Lower leg skin (tissue), 4 donors: ENCODE measurements at places on chromosomes 1 and 21.

GRCh38 chr1:104702731-104703130 lies 953.0 kb downstream of the AMY1C start:
- no peak for DNase-seq

DNA sequence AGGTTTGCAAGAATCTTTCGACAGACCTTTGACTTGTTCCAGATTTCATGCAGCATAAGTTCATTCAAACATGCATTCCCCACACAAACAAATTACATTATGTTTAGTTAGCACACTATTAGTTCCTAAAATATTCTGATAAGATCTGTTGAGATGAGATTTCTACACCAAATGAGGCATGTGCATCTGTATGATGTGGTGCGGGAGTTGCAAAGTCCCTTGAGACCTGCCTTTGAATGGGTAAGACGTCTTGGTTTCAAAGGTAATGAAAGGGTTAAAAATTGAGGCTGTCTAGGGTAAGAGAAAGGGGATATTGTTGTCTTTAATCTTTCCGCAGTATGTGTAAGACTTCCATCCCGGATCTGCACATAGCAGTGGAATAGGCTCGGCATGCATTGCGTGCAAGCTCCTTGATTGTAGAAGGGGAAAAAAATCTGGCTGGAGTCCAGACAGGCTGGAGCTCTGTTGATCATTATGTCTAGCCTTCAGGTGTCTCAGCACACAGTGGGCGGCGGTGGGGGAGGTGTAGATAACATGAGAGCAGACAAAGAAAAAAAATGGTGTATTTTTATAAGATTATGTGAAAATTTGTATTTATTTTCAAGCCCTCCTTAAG lies 296.6 kb downstream of the PTPRC start:
- peak; percentile 90 for DNase-seq

GRCh38 chr1:182698971-182699370 lies 14.6 kb upstream of the RGS8 start:
- DNase-seq = no peak

DNA sequence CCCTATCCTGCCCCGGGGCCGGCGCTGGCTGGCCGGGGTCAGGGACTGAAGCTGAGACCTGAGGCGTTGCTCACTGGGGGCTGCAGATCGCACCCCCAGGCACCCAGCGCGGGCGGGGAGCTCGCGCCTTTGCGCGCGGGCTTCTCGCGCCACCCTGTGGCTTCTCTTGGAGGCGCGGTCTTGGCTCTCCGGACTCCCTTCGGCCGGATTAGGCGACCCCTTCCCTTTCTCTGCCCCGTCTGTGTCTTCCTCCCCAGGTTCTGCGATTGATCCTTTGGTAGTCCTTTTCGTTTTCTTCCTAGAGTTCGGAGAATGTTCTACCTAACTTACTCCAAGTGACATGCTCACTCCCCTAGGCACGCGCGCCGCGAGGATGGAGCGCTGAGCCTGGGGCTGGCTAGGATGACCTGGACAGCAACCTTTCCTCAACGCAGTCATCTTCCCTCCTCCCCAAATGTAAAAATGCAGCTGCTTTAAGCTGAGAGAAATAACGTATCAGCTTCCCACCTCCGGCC lies 495 bp upstream of the NTRK1 start:
- no peak for DNase-seq

- no peak for DNase-seq
Observed at GRCh38 chr1:223708001-223708359, 4.4 kb upstream of the CAPN2 start.

DNA sequence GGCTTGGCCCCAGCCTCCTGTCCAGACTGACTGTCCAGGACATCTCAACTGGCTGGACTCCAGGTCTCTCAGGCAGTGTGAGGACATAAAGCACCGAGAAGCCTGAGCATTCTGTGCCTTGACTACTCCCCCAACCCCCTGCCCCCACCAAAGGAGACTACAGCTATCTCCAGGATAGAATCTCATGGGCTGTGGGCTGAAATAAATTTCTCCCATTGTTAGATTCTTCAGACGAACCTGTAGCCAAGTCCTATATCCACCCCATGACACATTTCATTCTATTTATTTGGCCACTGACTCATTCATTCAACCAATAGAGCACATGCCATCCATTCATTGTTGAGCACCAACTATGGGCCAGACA lies 11.4 kb downstream of the VWA5B1 start:
- no peak for DNase-seq

DNA sequence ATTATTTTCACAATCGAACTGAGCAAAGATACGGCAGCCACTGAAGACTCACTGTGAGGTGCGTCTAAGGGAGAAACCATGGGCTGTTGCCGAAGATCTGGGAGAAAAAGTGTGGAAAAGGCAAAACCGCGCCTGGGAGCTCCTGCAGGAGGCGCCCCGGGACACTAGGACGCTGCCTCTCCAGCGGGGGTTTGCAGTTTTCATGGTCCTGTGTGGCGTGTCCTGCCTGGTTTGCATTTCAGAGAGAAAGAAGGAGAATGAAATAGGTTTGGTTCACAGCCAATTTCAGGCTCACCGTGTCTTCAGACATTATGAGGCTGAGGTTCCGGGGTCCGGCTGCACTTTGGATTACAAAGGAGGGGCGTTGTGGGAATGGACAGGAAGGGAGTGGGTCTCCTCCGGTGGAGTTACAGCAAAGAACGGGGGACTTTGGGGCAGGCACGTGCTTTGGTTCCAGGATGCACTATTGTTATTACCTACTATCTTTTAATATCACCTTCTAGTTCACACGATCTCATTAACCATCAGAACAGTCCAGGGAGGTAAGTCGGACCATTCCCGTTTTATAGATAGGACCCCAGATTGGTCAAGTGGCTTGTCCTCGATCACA lies 179.8 kb downstream of the DYRK1A start:
- DNase-seq = no peak

- no peak for DNase-seq
Observed at GRCh38 chr1:245807954-245808719, 653.4 kb downstream of the KIF26B start.

DNA sequence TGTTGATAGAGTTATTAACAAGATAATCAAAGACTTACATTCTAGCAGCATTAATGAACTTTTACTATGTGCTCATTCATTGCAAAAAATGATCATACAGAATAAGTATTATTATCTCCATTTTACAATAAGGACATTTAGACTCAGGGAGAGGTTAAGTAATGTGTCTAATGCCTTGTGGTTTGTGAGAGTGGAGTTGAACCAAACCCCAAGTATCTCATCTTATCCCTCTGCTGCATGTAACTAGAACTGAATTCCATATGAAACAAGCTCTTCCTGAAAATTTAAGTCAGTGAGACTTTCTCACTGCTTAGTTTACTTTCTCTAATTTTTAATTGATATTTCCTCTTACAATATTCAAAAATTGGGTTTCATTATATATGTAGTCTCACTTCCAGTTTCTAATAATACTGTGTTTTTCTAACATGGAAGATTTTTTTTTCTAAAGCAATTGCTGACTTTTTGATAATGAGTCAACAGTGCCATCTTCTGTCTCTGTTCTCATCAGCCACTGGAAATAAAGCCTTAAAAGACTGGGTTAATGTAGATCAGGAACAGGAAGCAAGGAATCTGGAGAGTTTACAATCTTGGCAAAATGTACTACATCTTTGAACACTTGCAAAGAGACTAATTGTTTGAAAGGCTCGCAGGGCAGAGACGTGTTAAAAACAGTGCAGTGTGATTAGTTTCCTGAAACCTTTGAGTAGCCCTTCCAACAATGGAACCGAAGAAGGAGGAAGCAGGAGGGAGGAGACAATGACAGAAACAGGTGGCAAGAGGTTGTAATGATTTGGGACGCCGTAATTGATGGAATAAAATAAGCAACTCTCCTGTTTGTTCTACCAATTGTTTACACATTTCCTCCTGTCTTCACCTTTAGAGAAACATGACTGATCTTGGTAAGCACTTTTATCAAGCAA lies 567.6 kb downstream of the MRPL39 start:
- DNase-seq = no peak

DNA sequence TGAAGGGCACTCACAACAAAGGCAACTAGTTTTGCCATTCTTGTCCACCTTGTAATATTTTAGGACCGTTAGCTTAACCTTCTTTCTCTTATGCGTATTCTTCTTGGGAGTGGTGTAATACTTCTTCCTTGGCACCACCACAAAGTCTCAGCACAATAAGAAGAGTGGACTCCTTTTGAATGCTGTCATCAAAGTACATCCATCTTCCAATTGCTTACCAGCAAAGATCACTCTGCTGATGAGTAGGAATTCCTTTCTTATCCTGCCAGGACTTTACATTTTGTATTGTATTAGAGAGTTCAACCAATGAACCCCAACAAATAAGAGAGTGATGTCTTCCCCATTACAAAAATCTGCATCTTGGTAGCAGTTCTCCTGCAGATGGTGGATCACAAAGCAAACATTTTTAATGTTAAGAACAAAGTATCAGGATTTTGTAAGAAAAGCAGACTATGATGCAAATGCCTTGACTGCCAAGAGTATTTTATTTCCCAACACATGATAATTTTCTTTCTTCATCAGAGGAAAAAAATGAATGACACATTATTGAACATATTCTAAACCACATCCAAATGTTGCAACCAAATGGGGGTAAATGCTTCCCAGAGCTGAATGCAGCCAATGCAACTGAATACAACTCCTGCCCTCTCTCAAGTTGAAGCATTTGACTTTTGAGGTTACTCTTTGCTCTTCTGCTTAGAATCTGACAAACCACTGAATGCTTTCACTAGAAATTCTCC lies 5.1 kb upstream of the ARNT start:
- peak; percentile 41 for DNase-seq

DNA sequence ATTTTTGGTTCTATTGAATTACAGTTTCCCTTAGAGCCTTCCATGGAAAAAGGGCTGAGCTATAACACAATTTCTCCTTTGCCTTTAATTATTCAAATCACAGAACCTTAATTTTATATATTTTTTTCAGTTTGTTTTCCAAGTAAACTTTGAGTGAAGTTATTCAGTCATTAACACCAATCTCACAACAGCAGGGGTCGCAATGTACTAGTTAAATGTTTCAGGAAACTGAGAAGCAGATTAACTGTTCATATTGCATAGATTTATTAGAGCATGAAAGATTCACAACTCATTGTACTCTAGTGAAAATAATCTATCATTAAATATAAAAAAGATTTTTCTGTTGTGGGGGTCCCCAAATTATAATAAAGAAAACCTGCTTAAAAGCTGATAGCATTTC lies 64.1 kb downstream of the KIFAP3 start:
- DNase-seq = peak; percentile 25

DNA sequence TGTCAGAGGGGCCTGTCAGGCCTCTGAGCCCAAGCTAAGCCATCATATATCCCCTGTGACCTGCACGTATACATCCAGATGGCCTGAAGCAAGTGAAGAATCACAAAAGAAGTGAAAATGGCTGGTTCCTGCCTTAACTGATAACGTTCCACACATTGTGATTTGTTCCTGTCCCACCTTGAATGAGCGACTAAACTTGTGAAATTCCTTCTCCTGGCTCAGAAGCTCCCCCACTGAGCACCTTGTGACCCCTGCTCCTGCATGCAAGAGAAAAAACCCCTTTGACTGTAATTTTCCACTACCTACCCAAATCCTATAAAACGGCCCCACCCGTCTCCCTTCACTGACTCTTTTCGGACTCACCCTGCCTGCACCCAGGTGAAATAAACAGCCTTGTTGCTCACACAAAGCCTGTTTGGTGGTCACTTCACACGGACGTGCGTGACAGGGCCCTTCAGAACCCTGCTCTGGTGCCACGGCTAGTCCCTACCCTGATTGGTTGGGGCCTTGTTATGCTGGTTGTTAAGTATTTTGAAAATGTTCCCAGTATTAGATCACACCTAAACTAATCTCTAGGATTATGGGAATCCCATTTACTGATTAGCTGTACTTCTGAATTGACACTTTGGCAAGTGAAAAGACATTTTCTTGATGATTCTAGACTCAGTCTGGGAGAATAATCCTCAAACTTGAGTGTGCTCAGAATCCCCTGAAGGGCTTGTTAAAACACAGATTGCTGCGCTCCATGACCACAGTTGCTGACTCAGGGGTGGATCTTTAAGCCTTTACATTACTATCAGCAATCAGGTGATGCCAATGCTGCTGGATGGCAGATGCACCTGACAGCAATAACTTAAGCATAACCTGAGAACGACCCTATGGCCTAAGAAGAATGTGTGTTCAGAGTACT lies 28.8 kb upstream of the SPATA6 start:
- DNase-seq = no peak

GRCh38 chr1:205698921-205699320 lies 18.6 kb upstream of the SLC45A3 start:
- DNase-seq = no peak

- DNase-seq = no peak
Observed at GRCh38 chr1:8028571-8028910, 2.4 kb upstream of the ERRFI1 start.

DNA sequence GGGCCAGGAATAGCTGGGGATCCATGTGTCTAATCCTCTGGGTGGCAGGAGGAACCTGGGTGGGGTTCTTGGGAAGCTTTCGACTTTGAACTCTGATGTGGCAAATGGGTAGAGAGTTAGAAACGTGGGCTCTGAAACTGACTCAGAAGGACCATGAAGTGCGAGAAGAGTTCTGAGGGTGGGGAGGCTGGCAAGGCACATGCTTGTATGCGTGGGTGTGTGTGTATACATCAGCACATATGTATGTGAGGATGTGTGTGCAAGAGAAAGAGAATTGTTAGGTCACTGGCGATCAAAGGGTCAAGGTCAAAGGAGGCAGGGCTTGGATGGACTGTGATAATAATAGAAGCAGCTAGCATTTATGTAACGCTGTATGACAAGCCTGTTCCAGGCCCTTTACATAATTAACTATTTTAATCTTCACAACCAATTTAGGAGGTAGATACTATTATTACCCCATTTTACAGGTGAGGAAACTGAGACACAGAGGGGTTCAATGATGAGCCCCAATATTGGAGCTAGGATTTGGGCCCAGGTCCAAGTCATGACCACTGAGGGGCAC lies 84.5 kb upstream of the POU3F1 start:
- DNase-seq = no peak

GRCh38 chr1:201307760-201308499 lies 24.6 kb downstream of the PKP1 start:
- DNase-seq = peak; percentile 92

- DNase-seq = no peak
Observed at GRCh38 chr1:75908717-75909152, 23.5 kb downstream of the ASB17 start.

DNA sequence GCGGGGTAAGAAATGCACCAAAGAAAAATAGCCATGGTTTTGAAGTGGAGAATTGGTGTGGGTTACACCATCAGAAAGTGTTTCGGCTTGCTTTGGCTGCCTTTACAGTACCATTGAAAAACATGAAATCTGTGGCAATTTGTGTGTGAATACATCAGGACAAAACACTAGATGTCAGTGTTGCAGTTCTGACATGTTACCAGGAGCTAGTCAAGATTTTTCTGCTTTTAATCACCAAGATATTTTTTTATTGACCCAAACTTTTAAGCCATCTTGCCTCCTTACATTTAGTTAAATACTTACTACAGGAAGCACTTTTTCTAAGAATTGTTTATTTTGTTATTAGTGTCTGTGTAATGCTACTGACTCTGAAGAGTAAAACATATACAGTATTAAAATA lies 14.3 kb downstream of the RRP15 start:
- no peak for DNase-seq

- DNase-seq = no peak
Observed at GRCh38 chr1:162956922-162957321, 95.9 kb upstream of the CCDC190 start.
